Stimulated activated CD8-positive, alpha-beta memory T cell treated with anti-CD3 and anti-CD28 coated beads, Interleukin-4, amount 100 ng/mL, for 1 hour (primary cell): ENCODE measurements at places on chromosomes 2 and 18.

- DNase-seq = peak; percentile 29
These were observed 101.9 kb downstream of the FOXI3 start for GRCh38 chr2:88350331-88351248.

DNA sequence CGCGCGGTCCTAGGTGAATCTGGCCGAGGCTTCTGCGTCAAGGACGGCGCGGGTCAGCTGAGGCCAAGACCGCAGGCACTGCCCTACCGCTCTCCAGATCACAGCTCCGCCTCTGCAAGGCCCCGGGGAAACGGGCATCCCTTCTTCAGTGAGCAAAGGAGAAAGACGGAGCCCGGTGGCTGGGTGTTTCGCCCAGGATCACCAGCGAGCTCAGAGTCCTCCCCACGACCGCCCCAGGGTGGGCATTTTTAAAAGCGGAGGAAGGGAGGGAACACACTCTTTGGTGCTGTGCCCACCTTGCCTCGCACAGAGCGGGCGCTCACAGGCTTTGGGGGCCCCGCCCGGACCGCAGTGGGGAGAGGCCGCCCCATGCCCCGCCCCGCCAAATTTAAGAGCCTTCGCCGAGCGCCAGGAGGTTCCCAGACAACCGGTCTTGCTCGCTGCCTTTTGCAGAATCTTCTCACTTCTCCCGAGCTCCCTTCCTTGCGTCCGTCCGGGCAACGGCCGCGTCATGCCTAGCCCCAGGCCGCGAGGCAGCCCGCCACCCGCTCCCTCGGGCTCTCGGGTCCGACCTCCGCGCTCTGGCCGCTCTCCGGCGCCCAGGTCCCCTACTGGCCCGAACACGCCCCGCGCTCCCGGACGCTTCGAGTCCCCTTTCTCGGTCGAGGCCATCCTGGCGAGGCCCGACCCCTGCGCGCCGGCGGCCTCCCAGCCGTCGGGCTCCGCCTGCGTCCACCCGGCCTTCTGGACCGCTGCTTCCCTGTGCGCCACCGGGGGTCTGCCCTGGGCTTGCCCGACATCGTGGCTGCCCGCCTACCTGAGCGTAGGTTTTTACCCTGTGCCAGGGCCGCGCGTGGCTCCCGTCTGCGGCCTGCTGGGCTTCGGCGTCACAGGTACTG, at the start of gene NOTO:
Gene NOTO, plus strand, starts transcription at position 419 of the 899 bp plus-strand sequence. Its CDS starts 93 bp downstream, at position 512.
- no peak for DNase-seq

DNA sequence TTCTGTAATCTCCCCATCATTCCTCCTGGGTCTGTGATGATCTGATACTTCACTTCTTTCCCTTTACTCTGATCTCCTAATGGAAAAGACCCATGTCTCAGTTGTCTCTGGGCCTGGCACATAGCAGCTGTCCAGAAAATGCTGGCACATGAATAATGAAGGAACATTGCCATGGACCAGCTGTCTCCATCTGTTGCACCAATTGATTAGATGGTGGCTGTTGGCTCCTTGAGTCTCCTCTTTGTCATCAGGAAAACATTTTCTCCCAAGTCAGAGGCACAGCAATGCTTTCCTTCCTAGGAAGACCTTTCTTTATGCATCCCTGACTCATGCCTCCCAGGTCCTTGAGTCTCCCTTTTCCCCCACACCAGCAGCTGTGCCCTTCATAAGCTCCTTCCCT, 286.2 kb upstream of the CXCR4 start:
- DNase-seq = no peak

GRCh38 chr2:71678874-71679273, 225.5 kb downstream of the DYSF start:
- DNase-seq = no peak

DNA sequence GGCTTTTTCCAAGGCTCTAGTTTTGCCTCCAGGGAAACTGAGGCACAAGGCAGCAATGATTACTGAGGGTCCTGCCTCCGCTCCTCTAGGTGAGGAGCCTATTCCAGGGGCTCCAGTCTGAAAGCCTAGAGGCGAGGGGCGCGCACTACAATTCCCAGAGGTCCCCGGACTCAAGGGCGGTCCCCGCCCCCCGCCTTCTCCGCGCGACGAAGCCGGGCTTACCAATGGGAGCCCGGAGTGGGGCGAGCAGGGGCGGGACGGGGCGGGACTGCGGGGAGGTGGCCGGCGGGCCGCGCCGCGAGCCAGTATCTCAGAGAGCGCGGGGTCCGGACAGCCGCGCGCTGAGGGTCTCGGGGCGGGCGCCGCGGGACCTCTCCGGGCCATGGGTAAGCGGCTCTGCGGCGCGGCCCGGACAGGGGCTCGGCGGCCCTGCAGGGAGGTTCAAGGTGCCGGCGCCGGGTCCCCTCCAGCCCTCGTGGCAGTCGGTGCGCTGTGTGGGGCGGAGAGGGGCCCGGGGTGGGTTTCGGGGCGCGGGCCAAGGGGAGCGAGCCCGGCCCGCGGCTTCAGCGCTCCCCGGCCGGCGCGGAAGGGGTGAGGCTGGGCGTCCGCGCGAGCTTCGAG, at the start of gene ARID5A:
Gene ARID5A, plus strand, starts transcription at position 308 of the 621 bp plus-strand sequence. Its CDS starts 75 bp downstream, at position 383.
- DNase-seq = peak; percentile 86

DNA sequence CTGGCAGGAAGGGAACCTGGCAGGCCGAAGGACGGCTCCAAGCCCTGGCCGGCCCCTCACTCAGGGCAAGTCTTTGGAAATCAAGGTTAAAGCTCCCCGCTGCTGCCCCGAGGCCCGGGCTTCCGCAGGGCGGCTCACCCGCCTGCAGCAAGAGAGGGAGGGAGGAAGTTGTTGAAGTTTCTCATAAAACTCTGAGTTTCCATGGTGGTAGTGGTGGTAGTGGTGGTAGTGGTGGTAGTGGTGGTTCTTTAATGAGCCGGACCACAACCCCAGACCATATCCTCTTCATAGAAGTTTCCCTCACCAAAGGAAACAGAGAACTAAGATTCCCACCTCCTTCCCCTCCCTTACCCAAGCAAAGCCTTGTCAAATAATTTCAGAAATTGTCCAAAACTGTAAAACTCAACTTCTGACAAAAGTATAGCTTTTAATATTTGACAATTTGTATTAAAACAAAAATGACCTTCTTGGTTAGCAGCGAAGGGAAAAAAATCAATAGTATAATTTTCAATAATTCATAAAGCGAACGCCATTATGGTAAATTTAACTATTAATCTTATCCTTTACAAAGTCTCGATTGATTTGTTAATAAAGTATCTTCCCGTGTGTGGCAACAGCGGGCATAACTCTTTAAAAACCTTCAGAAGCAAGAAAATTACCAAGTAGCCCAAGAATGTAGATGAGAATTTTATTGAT, 1.5 kb upstream of the HOXD10 start:
- no peak for DNase-seq

DNA sequence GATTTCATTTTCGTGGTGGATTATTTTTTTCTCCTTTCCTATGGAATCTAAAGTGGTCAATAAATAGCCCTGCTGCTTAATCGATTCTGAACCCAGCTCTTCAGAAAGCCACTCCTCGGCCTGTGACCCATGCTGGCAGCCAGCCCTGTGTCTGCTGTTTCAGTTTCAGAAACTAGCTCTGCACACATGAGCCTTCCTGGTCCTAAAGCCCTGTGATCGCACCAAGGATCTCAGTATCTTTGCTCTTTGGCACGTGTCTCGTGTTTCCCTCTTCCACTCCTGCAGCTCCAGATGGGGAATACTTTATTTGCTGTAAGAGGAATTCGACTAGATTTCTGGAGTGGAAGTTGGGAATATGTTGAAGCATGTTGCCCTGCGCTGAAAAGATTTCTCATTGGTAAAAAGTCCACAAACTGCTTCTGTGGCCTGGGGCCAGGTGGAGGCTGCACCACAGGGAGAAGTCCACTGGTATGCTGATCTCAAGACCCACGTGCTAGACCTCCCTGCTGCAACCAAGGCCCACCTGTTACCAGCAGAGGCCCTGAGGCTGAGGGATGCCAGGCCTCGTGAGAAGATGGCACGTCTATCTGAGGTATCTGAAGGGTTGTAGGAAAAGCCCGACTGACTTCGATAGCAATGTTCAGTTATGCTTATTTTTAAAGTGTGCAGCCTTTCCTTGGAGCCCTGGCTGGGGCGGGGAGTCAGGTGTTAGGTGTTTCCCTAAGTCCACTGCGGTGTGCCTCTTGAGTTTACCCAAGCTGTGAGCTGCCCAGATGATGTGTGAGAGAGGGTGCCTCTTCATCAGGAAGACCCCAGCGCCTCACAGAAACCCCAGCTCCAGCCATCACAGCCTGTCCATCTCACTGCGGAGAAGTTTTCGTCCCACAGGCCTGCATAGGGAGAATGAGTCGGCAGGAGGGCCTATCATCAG, 33.6 kb upstream of the CELF4 start:
- no peak for DNase-seq

DNA sequence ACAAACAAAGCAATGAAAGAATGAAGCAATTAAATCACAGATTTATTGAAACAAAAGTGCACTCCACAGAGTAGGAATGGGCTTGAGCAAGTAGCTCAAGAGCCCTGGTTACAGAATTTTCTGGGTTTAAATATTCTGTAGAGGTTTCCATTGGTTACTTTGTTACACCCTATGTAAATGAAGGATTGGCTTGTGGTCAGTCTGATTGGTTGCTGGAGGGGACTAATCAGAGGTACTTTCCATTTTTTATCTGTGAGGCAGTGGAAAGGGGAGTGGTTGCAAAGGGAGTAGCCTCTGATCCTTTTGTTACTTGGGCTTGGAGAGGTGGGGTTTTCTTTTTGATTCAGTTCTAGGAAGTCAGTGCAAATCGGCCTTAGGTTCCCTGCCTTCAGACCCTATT, 253.3 kb downstream of the ARL6IP6 start:
- no peak for DNase-seq

GRCh38 chr2:128413718-128414341, 95.2 kb upstream of the HS6ST1 start:
- no peak for DNase-seq

DNA sequence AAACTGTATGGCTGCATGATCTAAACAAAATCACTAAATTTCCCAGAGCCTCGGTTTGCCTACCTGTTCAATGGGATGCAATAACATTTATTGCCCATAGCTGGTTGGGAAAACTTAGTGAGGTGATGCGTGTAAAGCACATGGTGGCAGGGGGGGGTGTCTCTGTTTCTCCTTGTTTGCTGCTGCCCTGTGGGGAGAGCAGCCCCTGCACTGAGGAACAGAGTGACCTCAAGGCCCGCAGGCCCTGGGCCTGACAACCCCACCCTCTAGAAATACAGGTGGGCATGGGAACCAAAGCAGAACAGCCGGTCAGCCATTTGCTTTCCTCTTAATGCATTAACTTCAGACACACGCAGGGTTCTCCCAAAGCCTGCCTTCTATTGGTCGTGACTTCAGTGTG, 55.1 kb upstream of the SLC66A3 start:
- DNase-seq = no peak

GRCh38 chr2:181646415-181646987, 10.4 kb downstream of the CERKL start:
- DNase-seq = no peak

GRCh38 chr2:9463698-9464034, 10.7 kb upstream of the IAH1 start:
- DNase-seq = no peak

- DNase-seq = no peak
These were observed 33.0 kb upstream of the CCDC150 start for GRCh38 chr2:196606516-196606915.

DNA sequence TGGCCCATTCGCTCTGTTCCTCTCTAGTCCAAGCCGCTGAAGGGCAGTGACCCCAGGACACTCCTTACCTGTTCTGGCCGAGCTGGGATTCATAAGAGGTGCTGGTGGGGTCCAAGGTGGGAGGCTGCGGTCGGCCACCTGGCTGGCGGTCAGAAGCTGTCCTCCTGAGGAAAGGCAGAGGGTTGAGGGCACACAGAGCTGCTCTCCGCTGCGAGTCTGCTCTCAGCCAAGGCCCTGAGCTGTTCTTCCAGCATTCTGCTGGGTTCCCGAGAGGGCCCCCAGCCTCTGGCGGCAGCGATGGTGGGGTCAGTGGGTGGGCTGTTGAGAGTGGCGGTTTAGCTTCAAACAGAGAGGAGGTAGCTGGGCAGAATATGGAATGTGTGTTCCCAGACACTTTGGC, 3.8 kb downstream of the PCARE start:
- DNase-seq = no peak

GRCh38 chr2:219497495-219498279, 1.0 kb upstream of the GMPPA start:
- DNase-seq = no peak

GRCh38 chr2:10383960-10384734, 64.0 kb downstream of the ODC1 start:
- no peak for DNase-seq

DNA sequence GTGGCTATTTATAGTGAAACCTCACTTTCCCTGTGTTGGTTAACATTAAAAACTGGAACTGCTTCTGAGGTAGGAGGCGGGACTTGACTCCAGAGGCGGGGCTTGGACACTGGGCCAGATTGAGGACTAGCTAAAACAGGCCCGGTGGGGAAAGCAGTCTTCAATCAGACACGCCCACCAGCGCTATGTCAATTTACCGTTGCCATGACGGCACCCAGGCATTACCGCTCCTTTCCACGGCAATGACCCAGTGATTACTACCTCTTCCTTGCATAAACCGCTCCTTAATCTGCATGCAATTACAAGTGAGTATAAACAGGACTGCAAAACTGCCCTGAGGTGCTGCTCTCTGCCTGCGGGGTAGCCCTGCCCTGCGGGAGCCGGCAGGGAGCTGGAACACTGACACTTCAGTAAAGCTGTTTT, 35.3 kb downstream of the LRRFIP1 start:
- no peak for DNase-seq

DNA sequence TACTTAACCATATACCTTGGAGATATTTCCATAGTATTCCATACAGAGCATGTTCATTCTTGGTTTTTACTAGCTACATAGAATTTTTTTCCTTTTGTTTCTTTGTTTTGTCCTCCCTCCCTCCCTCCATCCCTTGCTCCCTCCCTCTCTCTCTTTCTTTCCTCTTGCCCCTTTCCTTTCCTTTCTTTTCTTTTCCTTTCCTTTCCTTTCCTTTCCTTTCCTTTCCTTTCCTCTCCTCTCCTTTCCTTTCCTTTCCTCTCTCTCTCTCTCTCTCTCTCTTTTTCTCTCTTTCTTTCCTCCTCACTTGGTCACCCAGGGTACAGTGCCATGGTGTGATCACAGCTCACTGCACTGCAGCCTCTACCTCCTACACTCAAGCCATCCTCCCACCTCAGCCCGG, 28.3 kb downstream of the RPL37A start:
- DNase-seq = no peak

GRCh38 chr2:237268004-237268708, 145.8 kb downstream of the COL6A3 start:
- no peak for DNase-seq

DNA sequence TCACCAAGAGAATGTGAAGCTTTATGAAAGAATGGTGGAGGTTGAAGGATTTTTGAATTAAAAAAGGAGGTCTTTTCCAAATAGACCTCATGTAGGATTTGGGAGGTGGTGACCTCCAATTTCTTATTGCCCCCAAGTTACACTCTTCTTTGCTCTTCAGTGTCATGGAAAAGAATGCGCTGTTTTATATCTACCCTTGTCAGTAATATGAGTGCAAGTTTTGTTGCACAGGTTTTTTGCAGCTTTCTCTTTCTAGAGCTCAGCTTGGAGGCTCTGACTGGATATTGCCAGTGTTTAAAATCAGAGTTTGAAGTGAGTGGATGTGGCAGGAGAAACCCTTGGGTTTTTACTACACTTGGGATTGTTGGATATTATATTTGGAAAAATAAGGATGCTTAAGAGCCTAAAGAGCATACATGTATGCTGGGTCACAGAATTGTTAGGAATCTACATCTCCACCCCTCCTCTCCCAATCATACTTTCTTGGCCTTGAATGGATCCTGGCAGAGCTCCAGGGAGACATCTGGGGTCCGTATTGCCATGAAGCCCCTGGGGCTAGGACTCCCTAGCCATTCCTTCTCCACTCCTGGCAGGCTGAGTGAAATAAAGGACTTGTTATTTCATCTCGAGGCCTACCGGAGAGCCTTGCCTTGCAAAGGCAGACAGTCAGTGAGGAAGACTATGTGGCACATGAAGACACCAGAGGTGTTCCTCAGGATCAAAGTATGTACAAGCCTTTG, 43.8 kb downstream of the APOB start:
- no peak for DNase-seq
